Stimulated activated CD4-positive, alpha-beta T cell treated with anti-CD3 and anti-CD28 coated beads, Interleukin-4, amount 100 ng/mL, for 4 hours (primary cell): ENCODE measurements at places on chromosomes 6 and 20.

DNA sequence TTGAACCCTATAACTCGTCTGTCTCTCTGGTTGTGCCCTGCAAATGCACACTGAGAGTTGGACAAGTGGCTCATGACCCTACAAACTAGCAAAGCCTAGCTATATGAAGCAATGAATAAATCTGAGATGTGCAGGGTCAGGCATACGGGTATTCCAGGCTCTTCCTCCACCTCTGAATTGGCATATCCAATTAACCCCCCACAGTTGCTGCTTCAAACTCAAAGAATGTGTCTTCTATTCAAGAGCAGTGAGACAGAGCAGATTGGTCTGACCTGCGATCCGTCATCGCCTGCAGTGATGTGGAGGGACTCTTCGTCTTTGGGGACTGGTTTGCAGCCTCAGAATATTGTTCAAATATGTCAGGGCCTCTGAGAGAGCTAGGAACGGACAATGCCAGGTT is 59.8 kb downstream of the LAMP5 start:
- DNase-seq = no peak

- no peak for DNase-seq
Measured at GRCh38 chr20:32463642-32464400, 105.7 kb downstream of the ASXL1 start.

GRCh38 chr6:10355115-10355702 is 59.7 kb downstream of the TFAP2A start:
- no peak for DNase-seq

DNA sequence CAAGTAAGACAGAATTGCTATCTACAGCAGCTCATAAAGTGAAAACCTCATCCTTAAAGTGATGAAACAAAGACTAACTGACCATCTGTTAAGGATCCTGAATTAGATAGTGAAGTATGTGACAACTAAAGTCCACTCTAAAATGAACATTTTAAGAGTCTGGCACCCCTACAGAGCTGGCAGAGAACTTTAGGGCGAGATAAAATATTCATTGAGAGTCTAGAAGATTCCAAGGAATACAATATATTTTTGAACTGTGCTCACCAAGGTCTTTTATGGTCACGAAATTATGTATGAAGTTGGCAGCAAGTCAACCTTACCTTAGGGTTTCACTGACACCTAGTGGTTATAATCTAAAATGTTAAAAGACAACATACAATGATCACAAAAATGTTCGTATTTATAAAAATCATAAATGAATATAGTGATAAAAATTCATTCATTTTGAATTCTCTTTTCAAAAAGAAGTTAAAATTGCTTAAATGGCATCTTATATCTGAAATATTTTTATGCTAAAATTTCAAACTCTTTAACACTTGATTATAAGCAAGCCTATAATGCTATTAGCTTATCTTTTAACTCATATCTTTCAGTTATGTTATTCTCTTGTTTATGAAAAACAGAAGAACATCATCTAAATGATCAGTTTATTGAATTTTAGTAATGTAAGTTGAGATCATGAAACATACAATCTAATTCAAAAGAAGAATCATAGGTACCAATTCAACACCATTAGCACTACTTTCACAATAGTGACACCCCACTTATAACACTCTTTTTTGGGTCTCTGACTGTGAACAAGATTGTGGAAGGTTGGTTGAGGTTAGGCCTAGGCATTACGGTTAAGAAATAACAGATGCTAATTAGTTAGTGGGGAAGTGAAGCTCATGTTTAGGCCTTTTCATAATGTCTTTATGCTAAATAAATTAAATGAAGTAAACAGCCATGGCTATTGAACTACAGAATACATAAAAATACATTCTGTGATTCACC is 27.5 kb downstream of the RSPH3 start:
- no peak for DNase-seq

- DNase-seq = no peak
Measured at GRCh38 chr6:5181510-5182317, 79.0 kb downstream of the LYRM4 start.

- DNase-seq = no peak
Measured at GRCh38 chr6:24387818-24388217, 14.9 kb upstream of the MRS2 start.

DNA sequence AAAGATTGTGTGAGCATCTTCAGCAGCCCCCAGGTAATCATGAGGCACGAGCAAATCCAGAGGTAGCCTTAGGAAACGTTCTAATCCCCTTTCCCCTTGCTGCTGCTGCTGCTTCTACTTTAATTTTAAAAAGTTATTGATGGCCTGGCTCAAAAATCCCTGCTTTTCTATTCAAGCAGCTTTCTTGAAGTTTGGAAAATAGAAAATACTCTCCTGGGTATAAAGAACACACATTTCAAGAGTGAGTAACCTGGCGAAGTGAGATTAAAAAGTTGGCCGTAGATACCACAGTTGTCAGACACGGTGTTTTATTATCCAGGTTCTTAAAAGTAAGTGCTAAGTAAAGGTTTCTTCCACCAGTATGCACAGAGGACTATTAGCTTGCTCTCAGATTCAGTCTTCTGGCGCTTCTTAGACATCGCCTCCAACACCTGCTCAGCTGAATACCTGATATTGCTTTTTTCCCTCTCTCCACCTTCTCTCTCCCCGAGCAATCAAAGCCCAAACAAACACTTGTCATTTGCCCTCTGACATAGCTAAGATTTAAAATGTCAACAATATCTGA is 150.7 kb downstream of the EDN3 start:
- DNase-seq = no peak

- no peak for DNase-seq
Measured at GRCh38 chr6:35725721-35726438, 11.0 kb upstream of the ARMC12 start.

GRCh38 chr6:147217840-147218404 is 13.7 kb downstream of the STXBP5 start:
- no peak for DNase-seq

GRCh38 chr20:50919567-50919966 is 11.7 kb downstream of the ADNP start:
- DNase-seq = no peak

DNA sequence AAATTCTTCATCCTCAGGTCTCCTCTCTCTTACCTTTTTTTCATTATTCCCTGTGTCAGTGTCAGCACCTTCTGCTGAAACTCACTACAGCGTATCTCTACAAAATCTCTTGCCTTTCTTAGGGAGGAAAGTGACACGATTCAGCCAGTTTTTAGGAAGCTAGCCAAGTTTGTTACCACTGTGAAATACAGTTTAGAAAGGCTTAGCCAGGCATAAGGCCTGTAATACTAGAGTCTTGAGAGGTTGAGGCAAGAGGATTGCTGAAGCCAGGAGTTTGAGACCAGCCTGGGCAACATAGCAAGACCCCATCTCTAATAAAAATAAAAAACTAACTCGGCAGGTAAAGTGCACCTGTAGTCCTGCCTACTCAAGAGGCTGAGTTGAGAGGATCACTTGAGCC is 16.7 kb downstream of the TAB2 start:
- DNase-seq = no peak

DNA sequence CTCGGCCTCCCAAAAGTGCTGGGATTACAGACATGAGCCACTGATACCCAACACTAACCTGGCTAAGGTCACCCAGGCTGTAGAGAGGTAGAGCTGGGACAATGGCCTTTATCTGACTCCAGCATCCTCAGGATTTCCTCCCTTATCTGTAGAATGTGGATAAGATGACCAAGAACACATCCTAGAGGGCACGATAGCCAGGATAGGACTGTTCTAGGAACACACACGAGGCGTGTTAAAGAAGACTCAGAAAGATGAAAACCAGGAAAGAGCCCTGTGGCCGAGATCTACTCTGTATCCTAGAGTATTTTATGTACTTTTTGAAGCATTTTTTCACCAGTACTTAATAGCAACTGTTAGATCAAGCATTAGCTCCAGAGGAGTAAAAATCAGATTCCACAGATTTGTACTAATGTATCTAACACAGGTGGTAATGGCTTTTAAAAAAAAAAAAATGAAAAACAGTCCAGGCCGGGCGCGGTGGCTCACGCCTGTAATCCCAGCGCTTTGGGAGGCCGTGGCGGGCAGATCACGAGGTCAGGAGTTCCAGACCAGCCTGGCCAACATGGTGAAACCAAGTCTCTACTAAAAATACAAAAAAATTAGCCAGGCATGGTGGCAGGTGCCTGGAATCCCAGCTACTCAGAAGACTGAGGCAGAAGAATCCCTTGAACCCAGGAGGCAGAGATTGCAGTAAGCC is 17.3 kb downstream of the PPP1R10 start:
- no peak for DNase-seq

GRCh38 chr6:62652692-62653328 is 366.8 kb upstream of the KHDRBS2 start:
- DNase-seq = no peak

GRCh38 chr20:51409192-51409880 is 133.2 kb downstream of the NFATC2 start:
- DNase-seq = no peak

DNA sequence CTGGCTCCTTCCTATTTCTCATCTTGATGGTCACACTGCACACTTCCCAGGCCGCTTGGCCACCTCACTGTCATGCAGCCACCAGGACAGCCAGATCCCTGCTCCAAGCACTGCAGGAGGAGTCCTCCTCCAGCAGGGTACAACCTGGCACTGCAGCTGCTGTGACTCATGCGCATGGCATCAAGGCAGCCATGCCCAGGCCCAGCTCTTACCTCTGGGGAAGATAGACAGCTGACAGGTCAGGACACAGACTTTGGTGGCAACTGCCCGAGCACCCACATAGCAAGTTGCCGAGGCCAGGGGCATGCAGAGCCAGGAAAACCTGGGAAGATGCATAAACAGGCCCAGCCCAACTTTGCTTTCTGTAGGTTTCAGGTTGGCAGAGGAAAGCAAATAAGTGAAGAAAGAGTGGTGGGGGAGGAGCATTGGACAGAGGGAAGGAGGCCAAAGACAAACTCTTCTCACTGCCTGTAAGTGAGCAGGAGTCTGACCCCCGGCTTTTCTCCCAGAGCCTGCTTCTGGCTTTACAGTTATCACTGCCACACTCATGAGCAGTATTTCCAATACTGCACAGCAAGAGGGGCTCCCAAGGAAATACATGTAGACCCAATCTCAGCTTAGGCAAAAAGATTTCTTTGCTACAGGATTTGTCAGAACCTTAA is 38.8 kb downstream of the SLC22A3 start:
- DNase-seq = no peak

DNA sequence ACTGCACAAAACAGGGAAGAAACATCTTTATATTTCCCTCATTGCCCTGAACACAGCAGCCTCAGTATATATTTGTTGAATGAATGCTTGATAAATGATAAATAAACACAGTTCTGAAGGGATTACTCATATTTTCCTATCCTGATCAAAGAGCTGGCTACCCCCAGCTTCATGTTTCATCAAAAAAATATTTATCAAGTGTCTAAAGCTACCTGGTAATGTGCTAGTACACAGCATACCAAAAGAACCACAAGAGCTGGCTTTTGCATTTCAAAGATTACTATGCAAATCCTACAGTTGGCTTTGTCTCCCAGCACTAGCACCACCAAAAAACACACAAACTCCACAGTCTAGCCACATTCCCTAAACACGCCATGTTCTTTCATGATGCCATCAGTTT is 130.0 kb downstream of the BTBD9 start:
- no peak for DNase-seq

- DNase-seq = no peak
Measured at GRCh38 chr20:10077081-10077471, 42.3 kb downstream of the ANKEF1 start.

DNA sequence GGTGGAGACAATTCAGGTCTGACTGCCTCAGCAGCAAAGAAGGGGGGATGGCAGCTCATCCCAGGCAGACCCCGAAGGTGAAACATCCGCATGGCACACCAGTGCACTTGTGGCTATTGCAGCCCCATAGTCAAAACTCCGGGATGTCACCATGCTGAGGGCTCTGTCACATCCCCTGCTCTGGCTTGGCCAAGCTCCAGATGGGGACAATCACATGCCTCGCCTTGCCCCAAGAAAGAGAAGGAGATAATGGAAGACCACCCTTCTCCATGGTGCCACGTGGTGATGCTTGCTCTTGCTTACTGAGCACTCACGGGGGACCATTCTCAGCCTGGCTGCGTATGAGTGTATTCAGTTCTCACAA is 60.2 kb downstream of the RBM38 start:
- no peak for DNase-seq

- DNase-seq = no peak
Measured at GRCh38 chr20:63657260-63657936, 714 bp upstream of the RTEL1 start.

DNA sequence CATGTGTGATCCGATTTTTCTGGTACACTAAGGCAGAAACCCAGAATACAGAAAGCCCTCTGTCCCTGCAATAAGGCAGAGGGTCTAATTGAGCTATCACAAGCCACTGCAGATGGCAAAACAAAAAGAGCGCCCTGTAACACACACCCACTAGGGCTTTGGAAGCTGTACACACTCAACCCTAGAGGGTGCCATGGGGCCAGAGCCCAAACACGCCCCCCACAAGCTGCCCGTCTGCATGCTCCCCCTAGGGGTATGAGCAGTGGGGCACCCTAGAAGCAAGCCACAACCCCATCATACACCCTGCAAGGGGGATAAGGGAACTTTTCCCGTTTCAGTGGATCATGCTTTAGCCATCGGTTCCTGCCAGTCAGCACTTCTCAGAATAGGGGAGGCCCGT is 62.2 kb upstream of the PDE10A start:
- no peak for DNase-seq

DNA sequence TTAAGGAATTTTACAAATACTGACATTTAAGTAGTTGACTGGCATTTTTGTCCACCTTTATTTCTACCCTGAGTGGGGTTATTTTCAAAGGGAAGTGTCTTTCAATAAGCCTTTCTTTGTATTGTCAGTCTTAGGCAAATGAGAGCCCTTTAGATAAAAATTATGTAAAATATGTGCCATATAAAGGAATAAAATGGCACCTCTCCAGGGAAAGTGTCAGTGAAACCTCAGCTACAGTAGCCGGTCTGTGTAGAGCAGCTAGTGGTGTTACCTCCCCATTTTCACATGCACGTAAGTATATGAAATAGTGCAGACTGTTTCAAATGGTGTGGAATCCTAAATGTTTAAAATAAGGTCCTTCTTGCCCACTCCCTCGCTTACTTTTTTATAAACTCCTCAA is 5.0 kb downstream of the FAM217B start:
- no peak for DNase-seq

- no peak for DNase-seq
Measured at GRCh38 chr6:154448448-154449096, 61.9 kb downstream of the CNKSR3 start.

GRCh38 chr20:41049451-41049850 is 20.8 kb downstream of the TOP1 start:
- DNase-seq = no peak

DNA sequence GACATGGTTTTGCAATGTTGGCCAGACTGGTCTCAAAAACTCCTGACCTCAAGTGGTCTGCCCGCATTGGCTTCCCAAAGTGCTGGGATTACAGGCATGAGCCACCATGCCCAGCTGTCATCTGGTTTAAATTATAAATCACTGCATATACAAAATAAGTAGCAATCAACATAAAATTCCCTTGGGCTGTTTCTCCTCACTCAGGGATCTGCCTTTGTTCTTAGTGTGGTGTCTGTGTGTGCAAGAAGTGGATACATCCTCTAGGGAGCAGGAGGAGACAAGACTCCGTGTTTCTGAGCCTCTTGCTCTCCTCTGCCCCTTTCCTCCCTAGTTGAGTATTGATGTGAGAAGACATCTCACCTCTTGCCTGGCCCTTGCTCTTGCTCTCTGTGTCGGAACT is 65.2 kb upstream of the ADGRF4 start:
- DNase-seq = no peak

- no peak for DNase-seq
Measured at GRCh38 chr20:63733117-63733516, 3.3 kb upstream of the LIME1 start.

GRCh38 chr20:605237-605636 is 4.9 kb downstream of the TCF15 start:
- DNase-seq = no peak
